Ovary (tissue), 10 donors: ENCODE measurements at places on chromosomes 12 and 14.

DNA sequence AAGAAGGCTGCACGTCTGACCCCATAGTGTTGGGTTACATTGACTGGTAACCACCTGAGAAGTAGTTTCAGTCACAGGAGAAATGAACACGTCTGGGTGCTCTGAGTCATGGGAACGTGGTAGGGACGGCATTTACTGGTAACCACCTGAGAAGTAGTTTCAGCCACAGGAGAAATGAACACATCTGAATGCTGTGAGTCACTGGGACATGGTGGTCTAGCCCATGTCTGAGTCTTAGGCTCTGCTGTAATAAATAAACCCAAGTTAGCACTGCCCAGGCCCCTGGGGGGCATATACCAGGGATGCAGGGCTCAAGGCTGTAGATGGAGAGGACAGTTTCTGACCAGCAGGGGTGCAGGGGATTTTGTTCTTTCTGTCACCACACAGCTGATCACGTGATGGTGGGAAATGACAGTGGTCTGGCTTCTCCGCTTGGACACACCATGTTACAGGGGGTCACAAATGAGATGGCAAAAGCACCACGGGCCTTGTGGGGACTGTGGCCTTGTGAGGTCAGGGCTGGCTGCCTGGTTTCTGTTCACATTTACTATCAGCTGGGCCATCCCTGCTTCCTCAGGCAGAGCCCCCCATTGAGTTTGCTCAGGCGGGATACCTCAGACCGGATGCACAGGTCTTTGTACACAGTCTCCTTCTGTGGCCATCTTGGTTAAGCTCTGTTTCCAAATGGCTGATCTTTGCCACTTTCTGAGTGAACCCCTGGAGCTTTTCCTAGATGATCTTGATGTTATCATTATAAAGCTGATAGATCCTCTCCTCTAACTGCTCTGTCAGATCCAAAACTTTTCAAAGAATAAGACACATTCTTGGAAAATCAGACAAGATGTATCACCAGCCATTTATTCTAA lies 9.8 kb upstream of the C12orf42 start:
- no peak for DNase-seq

DNA sequence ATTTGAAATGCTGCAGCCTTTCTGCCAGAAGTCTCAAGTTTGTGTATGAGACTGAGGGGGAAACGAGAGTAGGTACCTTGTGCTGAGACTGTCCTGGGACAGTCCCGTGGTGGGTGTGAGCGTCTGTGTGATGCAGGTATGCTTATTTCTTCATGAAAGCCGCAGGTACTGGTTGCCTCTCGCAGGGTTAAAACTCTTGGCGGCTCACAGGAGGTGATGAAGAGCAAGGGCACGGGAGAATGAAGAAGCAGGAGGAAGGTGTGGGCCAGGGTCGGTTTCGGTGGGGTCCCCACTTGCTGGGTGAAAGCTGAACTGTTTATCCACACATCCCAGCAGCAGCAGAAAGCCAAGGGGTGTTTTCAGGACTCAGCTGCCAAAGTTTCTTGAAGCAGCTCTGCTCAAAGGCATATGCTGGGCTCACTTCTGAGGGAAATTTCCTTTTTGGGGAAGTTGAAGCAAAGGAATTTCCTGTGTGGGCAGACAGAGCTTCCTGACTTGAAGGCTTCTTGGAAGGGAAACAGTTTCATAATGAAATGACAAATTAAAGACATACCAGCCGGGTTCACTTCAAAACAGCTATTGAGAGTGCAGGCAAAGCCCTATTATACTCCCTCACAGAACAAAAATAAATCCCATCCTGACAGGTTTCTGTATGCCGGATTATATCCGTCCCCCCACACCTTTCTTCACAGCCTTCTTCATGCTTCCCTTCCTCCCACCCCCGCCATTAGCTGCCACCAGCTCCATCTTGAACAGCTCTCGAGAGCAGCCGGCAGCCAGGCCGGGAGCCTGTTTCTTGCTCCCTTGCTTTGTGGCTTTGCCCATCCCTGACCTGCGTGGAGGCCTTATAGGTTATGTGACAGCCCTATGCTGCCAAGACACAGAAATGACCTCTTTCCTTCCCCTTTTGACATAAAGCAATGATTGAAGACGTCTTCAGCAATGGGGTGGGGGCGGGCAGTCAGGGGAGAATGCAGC lies 116.6 kb downstream of the ETV6 start:
- DNase-seq, result no peak

DNA sequence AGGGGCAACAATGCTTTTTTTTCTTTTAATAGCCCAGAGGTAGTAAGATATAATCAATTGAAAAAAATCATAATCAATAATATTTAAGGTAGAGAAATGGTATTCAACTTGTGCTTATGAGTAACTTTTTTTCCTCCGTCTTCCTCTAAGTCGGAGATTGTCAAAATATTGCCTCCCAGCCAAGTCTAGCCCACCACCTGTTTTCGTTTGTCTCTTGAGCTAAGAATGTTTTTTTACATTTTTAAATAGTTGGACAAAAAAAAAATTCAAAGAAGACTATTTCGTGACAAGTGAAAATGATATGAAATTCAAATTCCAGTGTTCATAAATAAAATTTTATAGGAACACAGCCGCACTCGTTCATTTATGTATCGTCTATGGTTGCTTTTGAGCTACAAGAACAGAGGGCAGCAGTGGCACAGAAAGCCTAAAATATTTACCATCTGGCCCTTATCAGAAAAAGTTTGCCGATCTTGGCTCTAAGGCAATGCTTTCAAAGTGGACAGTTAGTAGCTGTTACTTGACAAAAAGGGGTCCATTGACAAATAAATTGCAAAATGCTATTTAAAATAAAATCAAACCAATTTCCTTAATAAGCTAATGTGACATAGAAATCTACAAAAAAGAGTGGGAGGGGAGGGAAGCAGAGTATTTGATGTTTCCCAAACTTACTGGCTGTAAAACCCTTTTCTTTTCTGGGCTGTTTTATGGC lies 40.8 kb upstream of the MAX start:
- no peak for DNase-seq

DNA sequence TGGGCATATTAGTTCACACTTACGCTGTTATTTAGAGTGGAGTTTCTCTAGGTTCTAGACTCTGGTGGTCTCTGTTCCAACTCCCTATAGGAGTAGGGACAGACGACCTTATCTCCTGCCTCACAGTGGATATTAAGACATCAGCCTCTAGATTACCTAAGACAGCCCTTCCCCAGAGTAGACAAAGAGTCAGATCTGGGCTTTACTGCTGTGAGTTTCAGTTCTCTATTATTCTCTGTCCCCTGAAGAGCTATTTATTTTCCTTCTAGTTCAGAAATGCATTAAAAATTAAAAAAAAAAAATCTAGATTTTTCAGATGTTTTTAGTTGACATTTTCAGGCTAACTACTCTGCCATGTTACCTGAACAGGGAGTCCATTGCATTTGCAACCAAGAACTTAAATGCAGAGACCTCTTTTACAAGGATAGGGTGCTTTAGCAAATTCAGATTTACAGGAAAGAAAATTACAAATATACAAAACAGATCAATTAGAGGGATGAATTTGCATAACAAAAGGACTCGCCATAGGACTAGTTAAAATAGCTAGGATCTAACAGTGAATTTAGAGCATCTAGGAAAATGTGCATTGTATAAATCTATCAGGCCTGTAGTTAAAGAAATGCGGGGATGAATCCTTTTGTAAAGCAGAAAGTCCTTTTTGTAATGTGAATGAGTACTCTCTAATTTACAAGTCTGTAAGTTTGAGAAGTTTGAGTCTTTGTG lies 381.4 kb downstream of the APAF1 start:
- DNase-seq, result no peak

- DNase-seq, result no peak
Observed at GRCh38 chr14:55052269-55052930, 953 bp downstream of the MAPK1IP1L start.

DNA sequence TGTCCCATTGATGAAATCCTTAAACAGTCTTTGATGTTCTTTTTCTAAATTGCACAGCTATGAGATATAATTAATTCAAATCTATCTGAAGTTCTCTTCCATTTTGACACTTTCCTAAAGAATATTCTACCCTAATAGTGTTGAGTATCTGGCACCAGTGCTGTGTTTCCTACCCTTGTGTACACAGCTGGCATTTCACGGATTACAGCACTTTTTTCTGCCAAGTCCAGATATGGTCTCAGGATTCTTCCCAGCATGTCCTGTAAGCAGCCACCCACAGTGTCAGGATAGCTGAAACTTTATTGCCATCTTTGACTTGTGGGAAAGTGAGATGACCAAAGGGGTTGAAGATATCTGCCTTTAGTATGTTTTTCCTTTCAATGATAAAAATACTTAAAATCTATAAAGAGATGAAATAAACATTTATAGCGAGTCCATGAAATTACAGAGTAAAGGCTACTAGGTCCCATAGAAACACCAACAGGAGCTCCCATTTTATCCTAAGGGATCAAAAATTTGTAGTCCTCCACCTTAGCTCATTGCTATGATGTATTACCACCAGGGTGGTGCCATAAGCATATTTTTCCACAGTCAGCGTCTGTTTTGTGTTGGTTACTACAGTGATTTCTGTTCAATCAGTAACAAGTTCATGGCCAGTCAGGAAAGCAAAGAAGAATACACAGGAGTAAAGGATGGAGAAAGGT lies 96.7 kb downstream of the TRHDE start:
- DNase-seq, result no peak

DNA sequence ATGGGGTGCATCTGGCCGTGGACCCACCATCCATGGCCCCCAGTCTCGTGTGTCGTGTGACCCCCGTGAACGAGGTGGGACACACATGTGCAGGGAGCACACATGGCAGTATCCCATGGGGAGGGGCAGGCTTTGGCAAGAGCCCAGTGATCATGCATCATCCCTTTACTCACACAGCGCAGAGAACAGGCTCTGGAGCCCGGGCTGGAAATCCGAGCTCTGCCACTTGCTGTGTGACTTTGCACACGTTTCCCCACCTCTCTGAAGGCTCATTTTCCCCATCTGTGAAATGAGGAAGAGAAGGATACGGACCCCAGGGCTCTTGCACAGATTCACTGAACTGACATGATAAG lies 119.9 kb downstream of the PHETA1 start:
- no peak for DNase-seq

GRCh38 chr12:94037444-94037843 lies 110.9 kb upstream of the PLXNC1 start:
- no peak for DNase-seq

DNA sequence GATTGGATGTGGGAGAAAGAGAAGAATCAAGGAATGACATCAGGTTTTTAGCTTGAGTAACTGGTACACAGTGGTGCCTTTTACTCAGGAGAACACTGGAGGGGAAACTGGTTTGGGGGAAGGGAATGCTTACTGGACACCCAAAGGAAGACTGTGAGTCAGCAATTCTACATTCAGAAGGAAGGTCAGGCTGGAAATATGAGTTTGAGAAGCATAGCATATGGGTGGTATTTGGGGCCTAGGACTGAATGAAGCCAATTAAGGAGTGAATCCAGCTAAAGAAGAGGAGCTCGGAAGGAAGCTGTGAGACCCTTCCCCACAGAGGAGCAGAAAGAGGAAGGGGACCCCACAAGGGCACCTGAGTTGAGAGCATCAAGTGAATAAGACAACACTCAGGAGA lies 35.4 kb downstream of the DMAC2L start:
- no peak for DNase-seq
